Stimulated activated CD8-positive, alpha-beta memory T cell treated with anti-CD3 and anti-CD28 coated beads, Interleukin-4, amount 100 ng/mL, for 4 hours (primary cell): ENCODE measurements at places on chromosomes 1 and 21.
A peak's percentile ranks its signal among the peaks of the same experiment; 100 is the strongest.

- DNase-seq = no peak
Observed at GRCh38 chr1:103266036-103266435, 157.7 kb upstream of the COL11A1 start.

- DNase-seq = no peak
Observed at GRCh38 chr1:230250666-230251065, 175.5 kb downstream of the PGBD5 start.

GRCh38 chr1:115893545-115893944 is 52.6 kb upstream of the NHLH2 start:
- no peak for DNase-seq

DNA sequence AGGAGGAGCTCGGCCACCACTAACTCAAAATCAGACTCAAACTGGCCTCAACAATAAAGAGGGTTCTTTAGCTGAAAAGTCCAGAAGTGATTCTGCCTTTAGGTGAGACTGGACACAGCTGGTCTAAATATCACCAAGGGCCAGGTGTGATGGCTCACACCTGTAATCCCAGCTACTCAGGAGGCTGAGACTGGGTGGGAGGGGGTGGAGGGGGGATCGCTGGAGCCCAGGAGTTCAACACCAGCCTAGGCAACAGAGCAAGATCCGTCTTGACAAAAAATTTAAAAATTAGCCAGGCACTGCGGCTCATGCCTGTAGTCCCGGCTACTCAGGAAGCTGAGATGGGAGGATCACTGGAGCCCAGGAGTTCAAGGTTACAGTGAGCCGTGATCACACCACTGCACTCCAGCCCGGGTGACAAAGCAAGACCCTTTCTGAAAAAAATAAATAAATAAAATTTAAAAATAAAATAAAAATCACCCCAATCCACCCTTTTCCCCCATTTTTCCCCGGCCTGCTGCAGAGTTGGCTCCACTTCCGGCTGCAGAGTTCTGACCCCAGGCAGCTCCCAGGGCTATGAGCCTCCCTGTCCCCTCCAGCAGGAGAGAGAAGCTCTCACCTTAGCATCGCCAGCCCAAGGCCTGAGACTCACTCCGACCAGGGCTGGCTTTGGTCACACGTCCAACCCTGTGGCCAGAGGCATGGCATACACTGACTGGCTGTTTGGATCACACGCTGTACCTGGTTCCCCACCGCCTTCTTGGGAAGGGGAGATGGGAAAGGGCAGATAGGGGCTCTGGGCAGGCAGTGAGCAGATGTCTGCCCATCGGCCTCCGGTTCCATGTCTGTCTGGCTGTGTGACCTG is 87.3 kb upstream of the IFFO2 start:
- DNase-seq = no peak

- no peak for DNase-seq
Observed at GRCh38 chr21:36934864-36935420, 31.5 kb downstream of the HLCS start.

DNA sequence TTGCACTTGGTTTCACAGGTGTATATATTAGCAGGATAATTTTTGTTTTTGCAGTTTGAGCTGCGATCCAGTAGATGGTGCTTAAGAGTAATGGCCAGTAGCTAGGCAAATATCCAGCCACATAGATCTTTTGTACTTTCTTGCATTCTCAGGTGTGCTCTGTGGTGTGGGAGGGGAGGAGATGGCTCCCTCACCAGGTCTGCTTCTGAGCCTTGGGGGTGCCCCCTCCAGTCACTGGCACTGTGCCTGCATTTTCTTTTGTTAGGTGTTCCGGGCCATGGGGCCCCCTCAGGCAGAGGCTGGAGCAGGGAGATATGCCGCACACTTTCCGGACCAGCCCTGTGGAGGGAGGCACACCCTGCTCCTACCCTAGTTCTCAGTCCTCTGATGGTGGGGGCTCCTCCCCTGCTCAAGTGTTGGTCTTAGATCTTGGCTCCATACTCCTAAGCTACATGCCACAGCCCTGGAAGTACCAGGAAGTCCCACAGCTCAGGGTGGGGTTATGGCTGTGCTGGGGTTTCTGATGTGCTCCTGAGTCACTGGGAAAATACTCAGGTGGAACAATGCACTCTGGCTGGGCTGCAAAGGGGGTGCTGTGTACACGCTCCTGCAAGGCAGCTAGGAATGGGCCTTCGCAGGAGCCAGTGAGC is 197.6 kb upstream of the DMRTA2 start:
- no peak for DNase-seq

GRCh38 chr1:86829321-86829720 is 84.6 kb downstream of the SELENOF start:
- no peak for DNase-seq

GRCh38 chr1:77394166-77394565 is 112.3 kb downstream of the AK5 start:
- no peak for DNase-seq

- no peak for DNase-seq
Observed at GRCh38 chr1:165960136-165960535, 132.7 kb downstream of the UCK2 start.

DNA sequence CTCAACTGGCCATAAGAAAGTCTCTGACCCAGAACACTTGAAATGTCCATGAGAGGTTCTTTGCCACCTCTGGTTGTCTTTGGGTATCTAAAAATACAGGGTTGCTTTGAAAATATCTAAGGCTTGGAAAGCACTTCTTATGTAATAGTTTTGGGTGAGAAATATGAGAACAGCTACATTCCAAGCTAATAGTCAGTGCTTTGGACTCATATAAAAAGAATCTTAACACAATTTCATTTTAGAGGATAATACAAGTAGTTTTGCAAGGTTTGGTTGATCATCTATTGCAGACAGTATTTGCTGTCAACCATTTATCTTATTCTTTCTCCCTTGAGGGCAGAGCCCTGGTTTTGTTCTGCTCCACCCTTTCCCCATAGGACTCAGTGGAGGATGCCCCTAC is 207.5 kb downstream of the KCNK2 start:
- no peak for DNase-seq

DNA sequence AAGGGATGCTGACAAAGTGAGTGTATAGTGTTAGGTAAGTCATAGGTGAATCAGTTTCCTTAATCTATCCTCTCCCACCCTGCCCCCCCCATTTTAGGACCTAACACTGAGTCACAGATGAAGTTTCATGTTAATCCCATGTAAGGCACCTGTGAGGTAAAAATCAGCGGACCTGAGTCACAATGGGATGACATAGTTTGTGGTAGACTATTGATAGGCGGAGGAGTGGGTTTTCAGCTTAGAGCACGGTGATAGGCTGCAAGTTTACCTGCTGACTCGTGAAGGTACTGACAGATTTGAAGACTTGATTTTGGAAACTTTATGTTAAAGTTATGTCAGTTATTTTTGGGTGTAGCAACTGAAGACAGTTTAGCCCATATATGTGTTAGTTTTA is 1.7 kb downstream of the TOR1AIP1 start:
- peak; percentile 40 for DNase-seq

GRCh38 chr1:44212355-44213221 is 683 bp upstream of the DMAP1 start:
- DNase-seq = no peak

- no peak for DNase-seq
Observed at GRCh38 chr1:84550826-84551225, 23.4 kb downstream of the CTBS start.

DNA sequence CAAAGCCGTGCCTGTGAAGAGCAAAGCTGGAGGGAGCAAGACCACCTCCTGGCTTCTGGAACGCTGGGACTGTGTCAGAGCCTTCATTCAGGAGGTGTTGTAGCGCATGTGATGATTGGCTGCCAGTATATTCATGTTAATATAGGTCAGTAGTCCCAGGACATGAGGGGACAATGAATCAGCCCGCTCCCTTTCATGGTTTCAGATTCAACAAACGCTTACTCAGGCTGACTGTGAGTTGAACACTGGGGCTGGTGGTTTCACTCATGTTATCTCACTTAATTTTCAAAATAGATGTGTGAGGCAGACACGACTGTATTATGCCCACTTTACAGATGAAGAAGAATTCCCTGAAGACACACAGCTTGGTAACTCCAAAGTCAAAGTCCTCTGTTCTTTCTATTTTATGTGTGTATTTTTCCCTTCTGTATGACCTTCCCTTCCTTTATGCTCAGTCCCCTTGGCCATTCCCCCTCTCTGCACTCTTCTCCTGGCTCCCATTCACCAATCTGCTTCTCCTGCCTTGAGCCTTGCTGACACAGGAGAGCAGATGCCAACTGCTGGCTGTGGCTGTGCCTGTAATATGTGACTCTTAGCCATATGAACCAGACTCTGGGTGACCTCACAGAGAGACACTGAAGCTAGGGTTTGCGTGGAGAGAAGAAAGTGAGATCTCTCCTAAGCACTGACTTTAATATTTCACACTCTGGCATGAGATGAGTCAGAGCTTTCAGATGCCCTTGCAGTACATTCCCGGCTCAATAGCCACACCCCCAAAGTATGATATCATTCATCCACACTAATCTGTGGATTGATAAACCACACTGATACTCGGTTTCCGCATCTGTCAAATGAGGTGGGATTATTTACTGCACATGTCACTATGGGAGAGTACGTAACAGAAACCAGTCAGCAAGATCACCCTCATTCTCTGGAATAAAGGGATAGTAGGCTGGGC is 31.4 kb upstream of the KIRREL1 start:
- no peak for DNase-seq

DNA sequence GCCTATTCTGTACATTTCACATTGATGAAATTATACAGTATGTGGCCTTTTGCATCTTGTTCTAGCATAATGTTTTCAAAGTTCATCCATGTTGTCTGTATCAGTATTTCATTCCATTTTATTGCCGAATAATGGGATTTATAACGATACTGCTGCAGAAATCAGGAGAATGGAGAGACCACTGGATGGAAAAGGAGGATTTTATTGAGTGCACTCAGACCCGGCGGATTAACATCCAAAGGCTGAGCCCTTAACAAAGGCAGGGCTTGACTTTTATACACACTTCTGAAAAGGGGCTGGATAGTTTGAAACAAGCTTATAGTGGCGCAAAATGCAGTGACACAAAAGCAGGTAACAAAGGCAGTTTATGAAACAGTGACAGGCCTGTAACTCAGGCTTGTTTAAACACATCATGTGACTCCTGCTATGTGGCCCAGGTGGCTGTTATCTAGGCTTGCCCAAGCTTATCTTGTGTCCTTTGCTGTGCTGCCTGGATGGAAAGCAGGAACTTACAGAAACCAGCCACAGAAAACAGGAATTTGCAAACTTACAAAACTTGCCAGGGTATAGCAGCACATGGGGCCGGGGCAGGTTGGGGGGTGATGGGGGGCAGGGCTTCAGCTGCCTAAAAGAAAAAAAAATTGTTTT is 32.8 kb upstream of the KCNJ15 start:
- no peak for DNase-seq

DNA sequence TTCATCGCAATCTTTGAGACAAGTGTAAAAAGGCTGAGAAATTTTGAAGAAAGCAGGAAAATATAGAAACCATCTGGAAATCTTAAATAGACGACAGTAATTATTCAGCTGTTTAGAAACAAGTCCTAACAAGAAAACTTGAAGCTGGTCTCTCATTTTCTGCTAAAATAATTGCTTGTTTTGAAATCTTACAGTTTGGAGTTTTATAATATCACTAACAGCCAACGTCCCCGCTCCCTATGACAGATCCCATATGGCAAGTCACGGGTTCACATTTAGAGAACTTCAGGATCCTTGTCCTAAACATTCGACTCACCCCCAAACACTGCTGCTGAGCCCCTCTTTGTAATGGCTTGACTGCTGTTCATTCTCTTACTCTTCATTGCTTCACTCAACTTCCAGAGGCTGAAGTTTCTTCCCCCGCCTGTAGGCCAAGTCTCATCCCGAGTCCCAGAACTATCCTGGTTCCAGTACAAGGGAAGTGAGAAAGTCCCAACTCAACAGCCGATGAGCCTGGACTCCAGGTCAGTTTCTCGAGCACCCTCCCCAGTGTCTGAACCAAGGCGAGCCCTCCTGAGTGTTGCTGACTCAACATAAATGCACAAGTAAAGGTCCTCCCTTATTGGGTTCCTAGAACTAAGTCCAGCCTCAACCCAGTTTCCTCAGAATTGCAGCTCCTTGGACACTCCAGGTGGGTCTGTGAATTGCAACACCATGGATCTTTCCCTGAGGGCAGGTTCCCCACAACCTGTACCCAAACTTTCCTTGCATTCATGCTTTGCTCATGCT is 93.4 kb upstream of the BACE2 start:
- DNase-seq = no peak

DNA sequence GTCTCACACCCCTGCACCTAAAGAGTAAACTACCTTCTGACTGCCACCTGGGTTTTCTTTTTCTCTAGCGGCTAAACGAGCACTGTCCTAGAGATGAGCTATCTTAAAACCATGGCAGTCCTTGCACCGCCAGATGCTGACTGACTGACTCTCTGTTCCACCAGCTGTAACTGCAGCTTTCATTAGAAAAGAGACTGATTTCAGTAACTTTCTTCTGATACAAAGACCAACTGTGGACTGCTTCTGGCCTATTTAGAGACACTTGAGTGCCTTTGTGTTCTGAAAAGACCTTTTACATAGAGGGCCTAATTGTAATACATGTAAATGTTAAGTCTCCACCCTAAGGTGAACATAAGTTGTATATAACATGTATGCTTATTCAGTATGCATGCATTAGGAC is 152.5 kb downstream of the DISC1 start:
- no peak for DNase-seq

DNA sequence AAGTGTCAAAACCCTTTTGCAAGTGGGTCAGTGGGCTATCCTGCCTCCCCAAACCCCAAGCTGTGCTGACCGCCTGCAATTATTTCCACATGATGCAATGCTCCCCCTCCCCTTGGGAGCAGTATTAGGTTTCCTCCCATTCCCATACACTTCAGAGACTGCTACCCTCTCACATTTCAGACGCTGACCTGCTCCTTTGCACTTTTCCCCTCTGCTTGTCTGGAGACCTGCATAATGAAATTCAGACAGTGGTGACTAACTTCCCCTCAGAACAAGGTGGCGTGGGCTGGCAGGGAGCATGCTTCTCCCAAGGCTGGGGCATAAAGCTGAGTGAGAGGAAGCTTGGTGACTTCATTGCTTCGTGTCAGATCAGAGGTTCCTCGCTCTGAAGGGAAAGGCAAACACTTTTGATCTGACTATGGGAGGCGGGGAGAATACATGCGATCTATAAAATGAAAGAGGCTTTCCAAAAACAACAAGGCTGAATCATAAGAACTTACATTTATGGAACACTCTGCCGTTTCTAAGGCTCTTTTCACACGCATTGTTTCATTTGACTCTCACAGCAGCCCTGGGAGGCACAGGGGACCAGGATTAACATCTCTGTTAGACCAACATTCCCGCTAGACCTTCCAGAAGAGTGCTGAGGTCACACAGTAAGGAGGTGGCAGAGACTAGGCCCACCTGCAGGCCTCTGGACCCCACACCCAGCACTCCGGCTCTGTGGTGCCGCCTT is 27.5 kb upstream of the ROR1 start:
- no peak for DNase-seq

- no peak for DNase-seq
Observed at GRCh38 chr1:175554586-175554985, 188.8 kb downstream of the TNR start.

DNA sequence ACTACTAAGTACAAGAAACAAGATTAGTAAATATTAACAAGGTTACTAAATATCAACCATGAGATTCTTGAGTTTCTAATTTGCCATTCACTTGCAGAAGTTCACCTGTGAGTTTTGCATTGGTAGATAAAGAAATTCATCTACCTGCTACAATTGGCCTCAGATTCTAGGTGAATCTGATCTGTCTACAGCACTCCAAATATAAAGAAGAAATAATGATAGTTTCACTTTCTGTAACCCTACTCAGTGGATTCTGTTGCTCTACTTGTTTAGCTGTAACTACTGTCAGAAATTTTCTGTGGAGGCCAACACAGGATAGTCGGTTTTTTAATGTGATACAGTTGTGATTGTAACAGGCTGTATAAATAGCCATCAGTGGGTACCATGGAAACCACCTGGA is 118.6 kb downstream of the NR5A2 start:
- DNase-seq = no peak
